Activated CD4-positive, alpha-beta memory T cell treated with anti-CD3 and anti-CD28 coated beads for 36 hours (primary cell): ENCODE measurements at places on chromosomes 4 and X. TPM values are rescaled to one million over a fixed set of nuclear protein-coding genes. Genes with fewer than 3 reads are reported as not detected.

DNA sequence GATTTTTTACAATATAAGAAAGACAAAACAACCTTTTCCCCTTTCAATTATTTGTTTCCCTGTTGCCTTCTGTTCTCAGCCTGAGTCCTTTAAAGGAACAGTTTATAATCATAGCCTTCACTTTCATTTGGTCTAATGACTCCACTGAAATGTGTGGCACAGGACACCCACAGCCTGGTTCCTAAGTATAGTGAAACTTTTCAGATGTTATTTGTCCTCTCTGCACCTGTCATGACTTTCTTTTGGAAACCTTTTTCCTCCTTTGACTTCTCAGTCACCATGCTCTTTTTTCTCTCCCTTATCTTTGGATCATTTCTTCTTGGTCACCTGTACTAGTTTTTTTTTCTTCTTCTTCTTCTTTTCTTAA is 237.8 kb upstream of the ANXA3 start:
- no peaks in the 10 kb centered on the region for H3K36me3 ChIP-seq
- no peak for DNase-seq
- no peak overlapping the region for H3K27ac ChIP-seq

DNA sequence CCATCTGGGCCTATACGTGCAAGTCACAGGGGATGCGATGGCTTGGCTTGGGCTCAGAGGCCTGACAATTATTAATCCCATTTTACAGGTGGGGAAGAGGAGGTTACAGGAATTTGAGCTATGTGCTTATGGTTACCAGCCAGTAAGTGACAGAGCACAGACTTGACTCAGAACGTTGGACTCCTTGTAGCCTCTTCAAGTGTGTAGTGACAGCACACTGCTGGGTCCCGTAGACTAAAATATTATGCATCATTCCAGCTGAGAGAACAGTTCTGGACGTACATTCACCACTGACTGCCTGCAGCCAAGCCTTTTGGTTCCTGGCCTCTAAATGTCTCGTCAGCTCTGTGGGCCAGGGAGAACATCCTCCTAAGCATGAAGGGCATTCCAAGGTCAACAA is 314.5 kb downstream of the GPAT3 start:
- H3K36me3 ChIP-seq: no peaks in the 10 kb centered on the region
- H3K4me1 ChIP-seq: no peaks in the 10 kb centered on the region
- no peaks in the 10 kb centered on the region for H3K27me3 ChIP-seq
- no peak overlapping the region for H3K27ac ChIP-seq
- no peak overlapping the region for H3K4me3 ChIP-seq
- DNase-seq: no peak

- peaks cover 13% of the 10 kb centered on the region for H3K4me1 ChIP-seq
- H3K4me3 ChIP-seq: no peak overlapping the region
- H3K36me3 ChIP-seq: no peaks in the 10 kb centered on the region
- H3K27me3 ChIP-seq: peaks cover 13% of the 10 kb centered on the region
- no peak overlapping the region for H3K27ac ChIP-seq
- DNase-seq: no peak
Observed at GRCh38 chr4:2421928-2422327, 3.2 kb downstream of the CFAP99 start.

DNA sequence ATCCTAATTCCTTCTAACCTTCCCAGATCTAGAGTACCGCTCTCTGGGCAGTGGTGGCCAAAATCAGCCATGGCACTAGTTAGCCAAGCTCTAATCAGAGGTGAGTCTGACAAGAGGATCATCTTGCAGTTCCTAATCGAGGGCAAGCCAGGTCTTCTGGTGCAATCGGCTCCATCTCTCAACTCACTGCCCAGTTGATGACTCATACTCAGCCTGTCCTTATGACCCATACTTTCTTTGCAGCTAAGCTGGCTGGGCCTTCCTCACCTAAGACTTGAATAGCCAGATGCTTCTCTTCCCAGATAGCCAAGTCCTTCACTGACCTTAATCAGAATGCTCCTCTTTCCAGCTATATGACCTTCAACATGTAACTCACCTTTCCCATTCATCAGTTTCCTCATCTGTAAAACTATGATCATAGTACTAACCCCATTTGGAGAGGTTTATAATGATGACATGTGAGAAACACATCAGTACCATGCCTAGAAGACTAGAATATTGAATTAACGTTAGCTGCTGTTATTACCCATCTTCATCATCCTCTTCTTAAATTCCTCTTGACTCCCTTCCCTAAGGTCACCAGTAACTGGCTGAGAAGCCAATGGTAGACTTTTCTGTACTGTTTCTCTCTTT is 57.1 kb downstream of the RELL1 start:
- H3K4me3 ChIP-seq: no peak overlapping the region
- no peak for DNase-seq
- peaks cover 32% of the 10 kb centered on the region for H3K36me3 ChIP-seq
- H3K27me3 ChIP-seq: no peaks in the 10 kb centered on the region

DNA sequence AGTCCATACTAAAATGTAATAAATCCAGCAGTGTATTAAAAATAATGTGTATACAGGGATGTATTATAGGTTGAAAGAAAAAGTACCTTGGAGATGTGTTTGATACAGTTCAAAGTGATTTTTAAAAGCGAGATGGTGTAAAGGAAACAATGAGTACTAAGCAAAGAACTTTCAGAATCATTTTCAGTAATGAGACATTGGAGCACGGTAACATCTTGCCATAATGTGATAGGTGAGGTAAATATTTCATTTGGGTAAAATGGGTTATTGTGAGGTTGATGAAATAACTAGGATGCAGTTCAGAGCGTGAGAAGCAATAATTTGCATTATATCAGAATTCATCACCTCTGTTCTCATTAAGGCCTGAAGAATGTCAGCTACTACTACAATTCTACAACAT is 25.9 kb downstream of the EIF2S3 start:
- peaks cover 10% of the 10 kb centered on the region for H3K36me3 ChIP-seq
- no peak for DNase-seq
- H3K27me3 ChIP-seq: no peaks in the 10 kb centered on the region
- H3K27ac ChIP-seq: peak overlapping the region; percentile 90
- H3K4me1 ChIP-seq: peaks cover 16% of the 10 kb centered on the region
- peak overlapping the region; percentile 45 for H3K4me3 ChIP-seq

- DNase-seq: no peak
- peaks cover 27% of the 10 kb centered on the region for H3K36me3 ChIP-seq
- H3K27me3 ChIP-seq: no peaks in the 10 kb centered on the region
- H3K4me3 ChIP-seq: no peak overlapping the region
- peaks cover 25% of the 10 kb centered on the region for H3K4me1 ChIP-seq
Observed at GRCh38 chr4:118834070-118834469, 1.9 kb downstream of the SEC24D start.

DNA sequence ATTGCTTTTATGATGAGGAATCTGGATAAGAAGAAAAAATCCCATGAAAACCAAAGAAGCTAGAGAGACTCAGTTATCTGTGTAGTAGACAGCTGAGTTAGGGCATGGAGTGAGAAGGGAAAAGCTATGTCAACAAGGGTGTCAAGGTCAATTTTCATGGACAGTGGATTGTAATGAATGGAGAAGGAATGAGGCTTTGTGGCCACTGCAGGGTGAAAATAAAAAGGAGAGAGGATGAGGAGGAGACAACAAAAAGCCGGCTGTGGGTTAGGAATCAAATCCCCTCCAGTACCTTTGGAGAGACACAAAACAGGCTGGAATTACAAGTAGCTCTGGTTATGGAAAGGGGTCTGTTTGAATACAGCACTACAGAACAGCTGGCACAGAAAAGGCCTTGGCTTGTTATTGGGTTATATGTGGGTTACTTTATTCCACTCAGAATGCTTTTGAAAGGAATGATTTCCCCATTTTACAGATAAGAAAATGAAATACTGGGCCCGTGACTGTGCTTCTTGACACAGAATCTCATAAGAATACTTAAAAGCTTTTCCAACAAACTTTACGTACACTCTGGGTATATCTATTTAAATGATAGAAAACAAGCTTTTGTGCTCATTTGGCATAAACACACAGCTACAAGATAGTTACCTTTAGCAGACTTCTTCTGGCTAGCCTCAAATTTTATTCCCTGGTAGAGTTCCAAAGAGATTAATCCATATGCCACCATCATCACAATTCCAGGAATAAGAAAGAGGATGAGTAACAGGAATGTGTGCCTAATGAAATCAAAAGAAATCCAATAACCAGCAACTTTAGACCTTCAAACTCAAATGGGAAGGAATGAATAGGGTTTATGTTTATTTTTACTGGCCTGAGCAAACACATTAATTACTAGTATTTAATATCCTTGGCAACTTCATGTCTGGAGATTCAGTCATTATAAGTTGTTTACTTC is 7.5 kb downstream of the CCKAR start:
- H3K4me3 ChIP-seq: no peak overlapping the region
- no peak for DNase-seq
- no peak overlapping the region for H3K27ac ChIP-seq
- peaks cover 2% of the 10 kb centered on the region for H3K27me3 ChIP-seq

Gene LAP3
- total RNA-seq: 120 TPM

Gene INTU
- total RNA-seq: 0.19 TPM

Gene CNKSR2
- total RNA-seq: 3.7 TPM

Gene BEND2
- not detected for total RNA-seq
